ENCODE measurements at places on chromosomes 6 and 20.
A peak's percentile ranks its signal among the peaks of the same experiment; 100 is the strongest.

DNA sequence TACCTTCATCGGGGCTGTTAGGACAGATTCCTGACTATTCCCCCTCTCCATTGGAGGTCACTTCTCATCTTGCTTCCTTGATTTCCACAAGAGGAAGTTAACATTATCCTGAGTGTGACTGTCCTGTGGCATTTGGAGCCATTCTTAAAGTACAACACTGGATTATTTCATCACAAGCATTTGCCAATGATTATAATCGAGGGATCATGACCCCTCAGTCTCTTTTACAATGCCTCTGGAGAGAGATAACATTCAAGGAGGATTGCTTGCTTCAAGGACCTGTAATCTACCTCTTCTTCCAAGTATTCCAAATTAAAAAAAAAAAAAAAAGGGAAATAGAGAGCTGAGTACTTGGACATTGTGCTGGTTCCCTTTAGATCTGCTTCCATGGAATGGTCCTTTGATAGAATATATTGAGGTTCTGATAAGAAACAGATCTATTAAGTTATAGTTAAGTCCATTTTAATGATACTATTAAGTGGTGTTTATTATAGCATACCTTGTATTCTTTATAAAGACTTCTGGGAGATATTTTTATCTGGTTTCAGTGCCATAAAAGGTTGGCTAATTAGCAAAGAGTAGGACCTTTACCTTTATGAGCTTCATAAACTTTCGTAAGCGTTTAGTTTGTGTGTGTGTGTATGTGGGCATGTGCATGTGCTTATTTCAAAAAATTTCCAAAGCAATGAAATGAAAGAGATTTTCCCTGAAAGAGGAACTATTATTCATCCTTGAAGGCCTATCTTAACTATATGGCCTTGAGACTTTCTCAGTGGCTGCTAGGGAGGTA lies 469.1 kb downstream of the DHX35 start:
- DNase-seq = no peak

GRCh38 chr20:47258745-47259695 lies 97.5 kb downstream of the ZMYND8 start:
- no peak for DNase-seq

DNA sequence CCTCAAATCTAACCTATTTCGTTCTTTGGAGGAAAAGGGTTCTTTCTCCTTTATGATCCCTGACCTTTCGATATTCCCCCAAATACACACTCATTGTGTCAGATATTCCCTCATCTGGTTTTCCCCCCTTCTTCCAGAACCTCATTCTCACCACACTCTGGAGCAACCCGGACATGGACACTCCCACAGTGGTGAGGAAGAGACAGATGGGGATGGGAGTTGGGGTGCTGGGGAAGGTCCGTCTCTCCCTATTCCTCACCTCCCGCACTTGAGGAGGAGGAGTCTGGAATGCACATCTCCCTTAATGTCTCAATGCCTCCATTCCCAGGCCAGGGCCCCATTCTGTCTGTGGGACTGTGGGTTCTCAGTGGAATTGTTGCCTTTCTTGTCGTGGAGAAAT lies 1.3 kb downstream of the SLC39A7 start:
- no peak for DNase-seq

- DNase-seq = peak; percentile 98
These were observed at the start of gene PMEPA1 for GRCh38 chr20:57709823-57710799. TSS of gene PMEPA1 (minus strand) at chr20:57710015. CDS start at chr20:57709582, 433 bp downstream.

GRCh38 chr6:169784821-169785340 lies 33.5 kb downstream of the ERMARD start:
- DNase-seq = peak; percentile 24

GRCh38 chr6:43229803-43230620 lies 731 bp upstream of the DNPH1 start:
- DNase-seq = no peak

GRCh38 chr6:168925671-168926070 lies 328.0 kb downstream of the THBS2 start:
- peak; percentile 24 for DNase-seq

- DNase-seq = no peak
These were observed 41.4 kb downstream of the CBFA2T2 start for GRCh38 chr20:33531047-33531877.

- DNase-seq = peak; percentile 100
These were observed 814 bp upstream of the HSP90AB1 start for GRCh38 chr6:44245912-44246662.

GRCh38 chr6:100320686-100321085 lies 144.0 kb downstream of the SIM1 start:
- no peak for DNase-seq

DNA sequence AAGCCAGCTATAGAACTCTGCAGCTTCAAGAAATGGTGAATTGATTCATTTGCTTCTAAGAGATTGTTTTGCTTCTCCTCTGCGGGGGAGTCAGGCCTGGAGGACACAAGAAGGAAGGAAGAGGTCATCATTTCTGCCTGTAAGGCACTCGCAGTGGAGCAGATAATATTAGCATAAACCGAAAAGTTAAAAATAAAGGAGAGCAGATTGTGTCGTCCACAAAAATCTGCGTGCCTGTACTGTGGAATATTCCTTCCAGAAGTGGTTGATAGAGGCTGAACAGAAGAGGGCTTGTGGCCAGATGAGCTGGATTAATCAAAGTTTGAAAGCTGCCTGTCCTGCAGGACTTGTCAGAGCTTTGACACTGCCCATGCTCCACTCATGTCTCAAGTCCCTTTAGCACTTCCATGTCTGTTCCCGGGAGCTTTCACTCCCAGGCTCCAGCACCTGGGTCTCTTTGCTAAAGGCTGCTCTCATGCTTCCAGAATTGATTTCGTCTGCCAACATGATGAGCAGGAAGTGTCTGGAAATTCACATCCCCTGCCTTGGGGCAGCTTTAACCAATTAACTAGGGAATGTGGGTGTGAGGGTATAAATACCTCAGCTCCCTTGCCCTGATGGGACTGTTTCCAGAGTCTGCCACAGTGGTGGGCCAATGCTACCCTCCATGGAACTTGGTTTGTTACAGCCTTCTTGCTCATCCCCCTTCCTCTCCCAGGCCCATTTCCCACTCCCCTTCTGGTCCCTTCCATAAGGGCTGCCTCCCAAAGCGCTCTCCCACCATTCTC lies 65.1 kb upstream of the STX16 start:
- DNase-seq = no peak

DNA sequence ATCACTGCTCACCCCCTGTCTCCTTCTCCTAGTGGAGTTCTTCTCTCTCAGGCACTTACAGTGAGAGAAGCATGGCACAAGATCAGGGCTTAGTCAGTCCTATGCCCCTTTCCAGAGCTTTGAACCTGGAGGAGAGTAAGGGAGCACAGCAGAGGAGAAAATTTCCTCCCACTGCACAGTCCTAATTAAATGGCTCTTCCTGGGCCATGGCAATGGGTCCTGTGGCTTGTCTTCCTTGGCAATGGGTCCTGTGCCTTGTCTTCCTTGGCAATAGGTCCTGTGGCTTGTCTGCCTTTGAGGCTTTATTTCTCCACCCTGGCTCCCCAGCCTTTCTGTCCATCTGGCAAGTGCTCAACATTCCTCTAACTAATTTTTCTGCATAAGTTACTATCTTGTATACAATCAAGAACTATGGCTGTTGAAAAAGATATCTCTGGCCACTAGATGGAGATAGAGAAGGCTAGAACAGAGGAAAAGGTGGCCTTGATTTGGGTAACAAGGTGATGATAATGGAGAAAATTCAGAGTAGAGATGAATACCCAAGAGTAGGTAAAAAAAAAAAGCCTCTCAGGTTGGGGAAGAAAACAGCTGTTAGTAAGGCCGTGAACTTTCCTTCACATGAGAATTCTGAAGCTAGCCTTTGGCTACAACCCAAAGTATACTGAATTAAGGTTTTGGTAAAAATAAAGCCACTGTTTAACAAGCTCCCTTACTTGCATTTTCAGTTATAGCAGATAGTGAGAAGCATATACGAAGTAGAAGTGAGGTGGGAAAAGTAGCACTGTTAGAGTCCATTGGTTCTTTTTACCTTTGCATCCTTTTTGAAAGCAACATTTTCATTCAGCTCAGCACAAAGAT lies 504.9 kb downstream of the DOK5 start:
- DNase-seq = no peak

DNA sequence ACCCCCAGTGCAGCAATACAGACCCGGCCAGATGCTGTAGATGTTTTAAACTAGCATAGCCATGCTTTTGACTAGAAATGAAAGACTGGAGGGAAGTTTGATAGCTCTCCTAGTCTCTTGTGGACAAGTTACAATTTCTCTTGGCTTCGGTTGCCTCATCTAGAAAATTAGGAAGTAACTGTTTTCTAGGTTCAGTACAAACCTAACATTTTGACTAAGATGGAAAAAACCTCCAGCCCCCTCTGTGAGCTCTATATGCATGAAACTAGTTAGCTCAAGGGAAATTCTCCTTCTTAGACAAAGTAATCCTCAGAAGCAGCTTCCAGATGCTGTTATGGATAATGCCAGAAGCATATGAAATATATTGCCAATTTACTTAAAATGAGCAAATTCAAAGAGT lies 86.6 kb downstream of the RNF144B start:
- no peak for DNase-seq

- DNase-seq = peak; percentile 81
These were observed 596 bp downstream of the GATA5 start for GRCh38 chr20:62475027-62475771.

DNA sequence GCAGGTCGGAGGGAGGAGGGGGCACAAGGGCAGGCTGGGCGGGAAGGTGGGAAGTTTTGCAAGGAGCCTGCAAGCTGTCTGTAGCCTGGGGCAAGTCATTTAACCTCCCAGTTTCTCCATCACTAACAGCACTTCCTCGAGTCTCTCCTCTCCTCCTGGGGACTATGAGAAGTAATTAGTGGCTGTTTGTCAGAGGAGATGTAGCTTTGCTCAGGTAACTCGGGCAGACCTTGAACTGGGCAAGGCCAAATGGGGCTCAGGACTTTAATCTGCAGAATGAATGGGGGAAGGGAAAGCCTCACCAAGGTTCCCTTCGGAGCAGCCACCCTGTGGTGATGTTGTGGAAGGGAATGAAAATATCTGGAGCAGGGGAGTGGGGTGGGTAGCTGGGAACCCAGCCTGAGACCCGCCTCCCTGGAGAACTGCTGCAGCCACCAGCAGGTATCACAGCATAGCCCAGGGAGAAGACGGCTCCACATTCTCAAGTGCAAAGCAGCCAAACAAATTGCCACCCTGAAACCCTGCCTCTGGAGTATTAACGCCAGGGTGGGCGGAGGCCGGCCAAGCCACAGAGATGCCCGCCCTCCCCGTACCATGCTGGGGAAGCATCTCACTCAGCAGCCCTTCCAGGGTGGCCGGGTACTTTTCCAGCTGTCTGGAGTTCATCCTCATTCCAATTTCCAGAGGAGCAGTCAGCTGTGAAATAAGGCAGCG lies 6.1 kb upstream of the LEMD2 start:
- DNase-seq = peak; percentile 70

- peak; percentile 26 for DNase-seq
These were observed 247.0 kb upstream of the ECI2 start for GRCh38 chr6:4382362-4382853.

DNA sequence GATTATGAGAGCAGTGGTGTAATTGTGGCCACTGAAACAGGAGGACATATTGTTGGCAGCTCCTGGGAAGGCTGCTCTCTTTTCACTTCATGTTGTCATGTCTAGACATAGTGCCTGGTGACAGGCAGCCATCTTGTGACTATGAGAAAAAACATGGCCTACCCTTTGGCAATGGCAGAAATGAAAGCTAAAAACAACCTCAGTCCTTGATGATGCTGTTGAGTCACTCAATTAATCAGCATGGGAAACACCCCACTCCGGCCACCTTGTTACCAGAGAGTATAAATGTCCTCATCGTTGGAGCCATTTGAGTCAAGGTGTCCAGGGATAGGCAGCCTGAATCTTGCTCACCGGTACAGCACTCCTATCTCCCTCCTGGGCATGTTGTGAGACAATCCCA lies 31.2 kb upstream of the HMGA1 start:
- peak; percentile 48 for DNase-seq

DNA sequence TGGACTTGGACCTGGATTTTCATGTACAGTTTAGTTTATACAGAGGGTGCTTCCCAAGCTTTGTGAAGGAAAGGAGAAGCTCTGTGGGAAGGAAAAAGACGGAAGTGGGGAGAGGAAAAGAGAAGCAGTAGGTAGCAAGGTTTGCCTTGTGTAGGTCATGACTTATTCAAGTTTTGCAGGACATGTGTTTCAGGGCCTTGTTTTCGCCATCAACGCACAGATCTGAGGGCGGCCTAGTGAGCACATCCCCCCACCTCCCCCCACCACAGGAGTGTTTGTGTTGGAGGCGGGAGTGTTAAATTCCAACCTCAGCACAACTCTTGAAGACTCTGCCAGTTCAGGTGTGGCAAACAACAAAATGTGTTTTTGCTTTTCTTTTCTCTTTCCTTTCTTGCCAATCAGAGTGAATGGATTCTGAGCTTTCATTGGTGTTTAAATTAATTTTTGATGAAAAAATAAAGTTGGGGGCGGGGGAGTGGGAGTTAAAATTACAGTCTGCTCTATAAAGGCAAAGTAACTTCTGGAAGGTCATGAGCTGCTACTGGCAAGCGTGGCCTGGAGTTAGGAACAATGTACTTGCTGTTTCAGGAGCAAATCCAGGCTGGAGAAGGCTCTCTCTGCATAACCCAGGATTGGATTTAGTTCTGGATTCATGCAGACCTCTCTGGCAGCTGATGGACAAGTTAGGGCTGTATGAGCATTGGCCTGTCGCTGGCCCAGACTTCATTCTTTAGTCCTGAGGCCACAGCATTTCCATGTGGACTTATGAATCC lies 338.5 kb downstream of the CD83 start:
- peak; percentile 88 for DNase-seq

DNA sequence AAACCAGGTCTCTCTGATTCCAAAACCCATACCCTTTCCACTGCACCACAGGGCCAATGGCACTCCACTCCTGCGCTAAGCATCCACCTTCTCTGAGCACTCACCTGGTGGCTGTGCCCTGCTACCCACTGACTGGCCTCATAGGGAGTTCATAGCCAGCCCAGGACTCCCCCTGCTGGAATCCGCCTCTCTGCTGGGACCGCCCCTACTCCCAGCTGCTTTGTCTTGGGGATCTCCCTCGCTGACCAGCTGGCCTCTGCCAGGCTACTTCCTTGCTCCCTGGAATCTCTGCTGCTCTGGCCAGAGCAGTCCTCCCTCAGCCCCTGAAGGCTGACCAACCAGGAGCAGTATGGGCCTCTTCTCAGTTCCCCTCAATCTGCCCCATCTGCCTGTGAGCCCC lies 129.7 kb downstream of the FAXC start:
- DNase-seq = peak; percentile 93

GRCh38 chr6:98847416-98847778 lies 13.0 kb downstream of the POU3F2 start:
- DNase-seq = peak; percentile 66

- no peak for DNase-seq
These were observed 99.3 kb downstream of the PAX1 start for GRCh38 chr20:21804802-21805201.

DNA sequence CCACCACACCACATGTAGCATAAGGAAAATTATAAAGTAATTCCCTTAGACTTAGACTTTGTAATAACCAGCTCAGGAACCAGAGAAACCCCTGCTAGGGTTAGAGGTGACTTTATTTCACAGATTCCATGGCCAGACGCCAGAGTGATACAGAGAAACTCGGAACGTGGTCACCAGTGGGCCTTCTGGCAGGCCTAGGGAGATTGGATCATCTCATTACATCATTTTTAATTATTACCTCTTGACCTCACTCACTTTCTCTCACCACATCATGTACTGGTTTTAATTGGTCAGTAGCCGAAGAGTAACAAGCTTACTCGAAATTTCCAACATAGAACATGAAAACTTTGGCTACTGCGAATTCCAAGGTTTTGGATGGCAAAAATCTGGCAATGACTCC lies 72.9 kb downstream of the BMP6 start:
- no peak for DNase-seq

GRCh38 chr6:84811351-84811750 lies 47.0 kb upstream of the TBX18 start:
- no peak for DNase-seq

GRCh38 chr20:64211874-64212658 lies 43.5 kb upstream of the PCMTD2 start:
- no peak for DNase-seq
